ENCODE measurements at places on chromosomes 6 and 20.

DNA sequence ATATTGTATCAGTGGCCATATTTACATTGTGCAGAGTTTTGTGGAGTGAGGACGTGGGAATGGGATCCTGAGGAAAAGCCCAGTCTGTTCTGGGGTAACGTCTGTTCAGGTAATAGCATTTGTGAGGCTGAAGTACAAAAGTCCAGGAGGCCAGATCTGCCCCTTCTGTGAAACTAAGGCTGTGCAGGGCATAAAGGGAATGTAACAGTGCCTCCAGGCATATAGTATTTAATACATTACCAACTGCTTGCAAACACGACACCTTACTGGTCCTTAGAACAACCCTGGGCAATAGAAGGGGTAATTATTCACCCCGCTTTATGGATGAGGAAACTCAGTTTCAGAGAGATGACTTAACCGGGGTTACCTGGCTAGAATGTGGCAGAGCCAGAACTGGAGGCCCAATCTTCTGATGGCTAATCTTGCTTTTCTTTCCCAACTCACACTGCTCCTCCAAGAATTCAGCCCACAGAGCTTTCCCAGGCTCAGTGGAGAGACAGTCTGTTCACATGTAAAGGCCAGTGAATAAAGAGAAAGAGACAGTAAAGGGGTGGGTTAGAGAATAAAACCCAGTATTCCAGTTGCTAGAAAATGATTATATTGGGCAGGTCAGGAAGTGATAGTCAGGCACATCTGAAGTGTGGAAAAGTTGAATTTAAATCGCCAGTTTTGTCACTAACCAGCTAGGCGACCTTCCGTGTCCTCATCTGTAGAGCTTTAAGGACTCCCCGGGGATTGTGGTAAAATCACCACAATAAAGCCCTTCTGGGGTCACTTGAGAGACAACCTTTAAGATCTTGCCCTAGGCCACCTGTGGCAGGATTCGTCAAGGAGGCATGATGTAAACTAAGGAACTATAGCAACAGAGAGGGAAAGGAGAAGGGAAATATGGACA is 280.7 kb upstream of the CITED2 start:
- DNase-seq: no peak

GRCh38 chr6:54284161-54284860 is 23.9 kb upstream of the TINAG start:
- no peak for DNase-seq

DNA sequence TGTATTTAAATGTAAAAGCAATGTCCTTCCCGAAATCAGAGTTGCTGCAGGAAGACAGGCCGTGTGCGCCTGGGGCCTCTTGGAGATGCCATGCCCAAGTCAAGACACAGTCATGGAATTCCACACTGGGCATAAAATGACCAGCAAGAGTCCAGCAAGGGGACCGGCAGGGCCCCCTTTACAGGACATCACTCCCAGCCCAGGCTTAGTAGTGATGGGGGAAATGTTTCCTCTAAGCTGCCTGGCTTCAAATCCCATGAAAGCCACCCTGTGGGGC is 1.9 kb upstream of the PPP1R3G start:
- DNase-seq: no peak

GRCh38 chr6:116485559-116486184 is 24.5 kb downstream of the CALHM6 start:
- DNase-seq: no peak

DNA sequence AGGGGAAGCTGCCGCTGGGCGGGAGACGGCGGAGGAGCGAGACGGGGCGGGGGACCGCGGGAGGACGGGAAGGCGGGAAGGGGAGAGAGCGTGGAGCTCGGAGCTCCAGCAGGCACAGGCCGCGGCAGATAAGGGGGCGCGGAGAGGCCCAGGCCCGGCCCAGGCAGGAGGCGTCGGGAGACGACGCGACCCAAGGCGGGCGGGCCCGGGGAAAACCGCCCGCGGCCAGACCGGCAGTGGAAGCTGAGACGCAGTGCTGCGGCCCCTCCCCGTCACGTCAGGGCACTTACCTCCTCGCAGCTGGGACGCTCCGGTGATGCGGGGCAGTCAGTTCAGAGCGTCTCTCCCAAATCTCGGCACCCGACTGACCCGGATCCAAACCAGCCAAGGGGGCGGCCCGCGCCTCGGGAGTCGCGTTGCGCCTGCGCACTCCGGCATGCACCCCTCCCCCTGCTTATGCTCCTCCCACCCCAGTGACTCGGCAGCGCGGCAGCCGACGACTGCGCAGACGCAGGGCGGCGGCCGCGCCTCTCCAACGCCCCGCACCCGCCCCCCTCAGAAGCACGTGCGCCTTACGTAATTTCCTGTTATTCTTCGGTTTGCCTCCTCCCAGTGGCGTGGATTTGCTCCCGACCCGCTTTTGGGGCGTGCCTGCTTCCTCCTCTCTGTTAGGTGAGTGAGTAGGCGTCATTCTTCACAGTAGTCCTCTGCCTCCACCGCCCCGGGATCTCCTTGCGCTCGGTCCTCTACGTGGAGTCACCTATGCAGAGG is at the start of gene OSER1:
TSS of gene OSER1 (minus strand) at position 366 of the 771 bp plus-strand sequence. CDS start 3,814 bp downstream, outside the sequence.
- DNase-seq: peak; percentile 97

DNA sequence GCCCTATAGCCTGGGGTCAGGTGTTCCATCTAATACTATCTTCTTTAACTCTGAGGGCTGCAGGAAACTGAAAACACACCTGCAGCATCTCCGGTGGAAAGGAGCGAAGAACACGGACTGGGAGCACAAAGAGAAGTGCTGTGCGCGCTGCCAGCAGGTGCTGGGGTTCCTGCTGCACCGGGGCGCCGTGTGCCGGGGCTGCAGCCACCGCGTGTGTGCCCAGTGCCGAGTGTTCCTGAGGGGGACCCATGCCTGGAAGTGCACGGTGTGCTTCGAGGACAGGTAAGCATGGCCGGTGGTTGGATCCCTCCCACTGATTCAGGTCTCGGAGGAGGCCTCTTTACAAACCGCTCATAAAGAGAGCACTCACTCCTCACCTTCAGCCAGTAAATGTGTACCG is 15.5 kb downstream of the SYTL3 start:
- DNase-seq: no peak

DNA sequence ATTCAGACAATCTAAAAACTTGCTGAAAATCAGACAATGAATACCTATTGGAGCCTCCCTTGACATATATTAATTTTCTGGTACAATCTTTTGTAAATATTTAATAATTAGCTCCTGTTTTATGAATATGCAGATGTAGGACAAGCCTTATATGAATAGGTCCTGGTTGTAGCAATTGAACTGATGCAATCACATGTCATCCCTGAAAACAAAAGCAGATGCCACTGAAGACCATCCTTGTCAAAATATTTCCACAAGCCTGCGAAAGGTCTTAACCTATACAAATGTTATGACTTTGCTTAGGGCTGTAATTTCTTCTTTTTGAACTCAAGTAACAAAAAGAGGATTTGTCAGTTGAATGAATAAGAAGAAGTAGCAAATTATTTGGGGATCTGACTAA is 722.1 kb downstream of the EYS start:
- DNase-seq: no peak

DNA sequence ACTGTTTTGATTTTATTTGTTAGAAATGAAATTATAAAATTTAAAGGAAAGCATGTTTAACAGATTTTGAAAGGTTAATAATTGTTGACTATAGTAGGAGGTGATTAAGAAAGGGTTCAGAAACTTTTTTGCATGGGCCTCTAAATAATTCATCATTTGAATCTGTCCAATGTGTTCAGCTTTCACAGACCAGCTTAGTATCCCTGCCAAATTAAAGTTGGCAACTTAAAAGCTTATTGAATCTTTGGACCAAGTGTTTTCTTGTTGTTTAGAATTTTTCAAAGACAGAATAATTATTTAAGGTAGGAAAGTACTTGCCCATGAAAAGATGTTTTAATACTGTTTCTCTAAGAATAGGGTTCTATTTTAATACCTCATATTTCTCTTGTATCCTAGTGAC is 466.0 kb downstream of the GJA1 start:
- DNase-seq: no peak

DNA sequence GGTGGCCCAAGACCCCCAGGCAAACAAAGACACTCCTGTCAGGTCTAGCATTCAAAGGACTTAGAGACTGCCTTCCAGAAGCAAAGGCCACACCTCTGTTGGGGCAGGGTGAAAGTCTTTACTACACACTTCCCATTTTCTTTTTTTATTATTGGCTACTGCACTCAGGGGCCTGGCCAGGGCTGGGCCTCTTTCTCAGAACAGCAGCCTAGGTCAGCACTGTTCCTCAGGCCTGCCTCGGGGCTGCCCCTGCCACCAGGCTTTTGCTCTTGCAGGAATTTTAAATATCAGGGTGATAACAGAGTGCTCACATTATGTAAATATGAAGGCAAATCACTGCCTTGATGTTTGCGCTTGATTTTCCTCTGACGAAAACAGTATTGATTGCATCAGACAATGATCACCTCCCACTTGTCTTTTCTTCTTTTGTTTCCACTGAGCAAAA is 18.5 kb downstream of the GSTA4 start:
- DNase-seq: no peak

GRCh38 chr6:47260021-47260420 is 49.7 kb downstream of the TNFRSF21 start:
- no peak for DNase-seq

- no peak for DNase-seq
These were observed 112.0 kb upstream of the BEND6 start for GRCh38 chr6:56842686-56843475.

GRCh38 chr6:85747093-85747492 is 104.4 kb upstream of the SYNCRIP start:
- no peak for DNase-seq

DNA sequence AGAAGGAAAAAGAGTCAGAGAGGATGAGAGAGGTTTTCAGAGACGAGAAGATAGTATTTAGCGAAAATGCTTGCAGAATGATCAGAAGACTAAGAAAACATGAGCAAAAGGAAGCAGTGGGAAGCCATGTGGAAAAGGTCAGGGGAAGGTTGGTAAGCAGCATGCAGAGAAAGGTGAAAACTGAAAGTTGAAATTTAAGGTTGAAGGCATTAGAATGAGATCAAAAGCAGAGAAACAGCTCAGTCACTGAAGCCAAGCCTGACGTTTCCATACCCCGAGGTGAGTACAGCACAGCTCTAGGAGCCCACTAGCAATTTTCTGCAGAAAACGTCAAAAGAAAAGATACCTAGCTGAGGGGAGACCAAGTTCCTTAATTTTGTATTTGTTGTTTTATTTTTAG is 19.1 kb upstream of the TFB1M start:
- DNase-seq: no peak

GRCh38 chr6:109050447-109051102 is 44.1 kb downstream of the SESN1 start:
- DNase-seq: no peak

DNA sequence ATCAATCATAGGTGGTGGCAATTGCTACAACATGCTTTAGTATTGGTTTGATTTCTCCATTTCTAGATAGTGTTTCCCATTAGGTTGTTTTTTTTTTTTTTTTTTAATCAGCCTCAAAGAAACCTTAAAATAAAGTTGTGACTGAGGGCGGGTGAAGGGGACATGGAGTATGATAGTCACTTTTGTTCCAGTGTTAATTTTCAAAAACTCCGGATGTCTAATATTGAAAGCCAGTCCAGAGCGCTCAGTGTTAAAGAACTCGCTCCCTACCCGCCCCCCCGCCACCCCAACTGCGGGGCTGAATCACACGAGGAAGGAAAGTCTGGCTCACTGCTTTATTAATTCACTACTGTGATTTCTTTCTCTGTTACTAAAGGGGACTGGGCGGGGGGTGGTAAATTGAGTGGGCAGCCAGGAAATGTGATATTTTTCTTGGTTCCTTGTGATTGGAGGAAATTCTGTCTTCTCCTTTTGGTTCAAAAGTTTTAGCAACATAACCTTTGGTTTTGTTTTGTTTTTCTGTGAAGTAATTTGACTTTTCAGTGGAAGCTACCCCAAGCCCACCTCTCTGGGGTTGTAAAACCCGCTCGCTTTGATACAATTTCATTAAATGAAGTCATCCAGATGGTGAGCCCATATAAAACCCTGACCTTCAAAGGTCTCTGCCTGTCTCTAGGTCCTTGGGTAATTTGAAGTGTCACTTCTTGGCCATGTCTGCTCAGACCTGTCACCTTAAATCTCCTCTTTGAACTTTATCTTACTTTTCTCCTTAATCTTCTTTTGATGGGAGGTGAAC is 38.0 kb downstream of the TNFAIP3 start:
- peak; percentile 55 for DNase-seq

DNA sequence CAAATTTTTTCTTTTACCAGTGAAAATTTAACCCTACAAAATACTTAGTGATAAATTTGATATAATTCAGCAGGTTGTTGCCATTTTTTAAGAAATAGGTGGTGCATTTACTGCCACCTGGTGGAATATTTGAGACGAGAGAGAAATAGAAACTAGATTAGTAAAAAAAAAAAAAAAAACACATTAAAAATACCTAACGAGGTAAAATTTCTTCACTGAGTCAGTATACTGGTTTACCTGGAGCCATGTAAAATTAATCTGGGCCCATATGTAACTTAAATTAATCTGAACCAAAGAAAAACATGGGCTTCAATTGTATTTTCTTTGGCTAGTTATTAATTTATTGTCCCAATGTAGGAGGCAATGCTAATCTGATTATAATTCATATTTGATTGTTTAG is 520.8 kb downstream of the EPM2A start:
- peak; percentile 26 for DNase-seq

- no peak for DNase-seq
These were observed 31.4 kb downstream of the PTPN1 start for GRCh38 chr20:50541606-50542041.

GRCh38 chr6:150470131-150470530 is 101.3 kb downstream of the IYD start:
- DNase-seq: no peak

DNA sequence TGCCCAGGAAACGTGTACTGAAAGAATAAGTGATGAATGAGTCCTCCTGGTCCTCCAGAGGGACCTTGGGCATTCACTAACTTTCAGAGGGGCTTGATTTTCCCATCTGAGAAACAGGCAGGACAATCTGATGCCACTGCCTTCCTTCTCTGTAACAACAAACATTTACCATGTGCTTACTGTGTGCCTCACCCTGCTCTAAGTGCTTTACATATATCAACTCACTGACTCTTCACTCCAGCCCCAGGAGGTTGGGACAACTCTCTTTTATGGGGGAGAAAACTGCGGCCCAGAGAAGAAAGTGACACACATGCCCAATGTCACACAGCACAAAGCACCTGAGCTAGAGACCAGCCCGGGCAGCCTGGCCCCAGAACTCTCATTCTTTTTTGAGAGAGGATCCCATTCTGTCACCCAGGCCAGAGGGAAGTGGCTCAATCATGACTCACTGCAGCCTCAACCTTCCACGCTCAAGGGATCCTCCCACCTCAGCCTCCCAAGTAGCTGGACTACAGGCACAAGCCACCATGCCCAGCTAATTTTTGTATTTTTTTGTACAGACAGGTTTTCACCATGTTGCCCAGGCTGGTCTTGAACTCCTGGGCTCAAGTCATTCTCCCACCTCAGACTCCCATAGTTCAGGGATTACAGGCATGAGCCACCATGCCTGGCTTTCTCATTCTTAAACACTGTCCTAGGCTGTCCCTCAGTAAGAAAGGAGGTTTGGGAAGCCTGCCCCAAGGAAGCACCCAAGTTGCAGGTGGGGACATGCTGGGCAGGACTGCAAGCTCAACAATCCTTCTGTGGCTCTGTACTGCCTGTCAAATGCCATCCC is 38.0 kb downstream of the NOL4L start:
- no peak for DNase-seq
